Sigmoid colon (tissue), 7 donors: ENCODE measurements at places on chromosomes 1 and 21. TPM values are rescaled to one million over a fixed set of nuclear protein-coding genes. Genes with fewer than 3 reads are reported as not detected.
A peak's percentile ranks its signal among the peaks of the same experiment; 100 is the strongest.

Gene OR2T11
- not detected for total RNA-seq

Gene RASAL2
- total RNA-seq, result 11.1 TPM

Gene KCND3
- total RNA-seq, result 16.2 TPM

Gene ANKRD35
- total RNA-seq, result 8.4 TPM

Gene ACOT11
- total RNA-seq, result 8.9 TPM

Gene C1orf210
- 2.1 TPM for total RNA-seq

- no peaks in the 10 kb centered on the region for H3K27me3 ChIP-seq
- no peaks in the 10 kb centered on the region for H3K4me1 ChIP-seq
These were observed 21.2 kb downstream of the PCAT6 start for GRCh38 chr1:202831906-202832305.

GRCh38 chr1:145985129-145985501 lies 11.3 kb downstream of the TXNIP start:
- H3K36me3 ChIP-seq, result no peaks in the 10 kb centered on the region
- H3K27ac ChIP-seq, result peak overlapping the region; percentile 93
- peaks cover 72% of the 10 kb centered on the region for H3K4me1 ChIP-seq

DNA sequence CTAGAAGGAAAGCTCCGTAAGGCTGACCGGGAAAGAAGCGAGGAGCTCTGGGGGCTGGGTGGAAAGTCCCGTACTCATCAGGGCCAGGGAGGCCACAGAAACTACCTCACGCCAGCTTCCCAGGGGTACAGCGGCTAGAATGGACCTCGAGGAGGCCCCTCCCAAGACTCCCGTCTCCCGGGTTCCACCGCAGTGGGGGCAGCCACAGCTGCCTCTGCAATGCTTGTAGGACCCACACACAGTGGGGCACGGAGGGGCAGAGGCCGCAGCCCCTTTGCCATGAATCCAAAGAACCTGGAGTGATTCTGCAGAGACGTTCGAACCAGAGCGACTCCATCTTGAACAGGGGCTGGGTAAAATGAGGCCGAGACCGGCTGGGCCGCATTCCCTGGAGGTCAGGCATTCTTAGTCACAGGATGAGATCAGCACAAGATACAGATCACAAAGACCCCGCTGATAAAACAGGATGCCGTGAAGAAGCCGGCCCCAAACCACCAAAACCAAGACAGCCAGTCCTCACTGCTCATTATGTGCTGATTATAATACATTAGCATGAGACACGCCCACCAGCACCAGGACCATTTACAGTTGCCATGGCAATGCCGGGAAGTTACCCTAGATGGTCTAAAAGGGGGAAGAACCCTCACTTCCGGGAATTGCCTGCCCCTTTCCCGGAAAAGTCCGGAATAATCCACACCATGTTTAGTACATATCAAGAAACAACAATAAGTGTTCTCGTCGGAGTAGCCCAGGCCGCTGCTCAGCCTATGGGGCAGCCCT lies 1.6 kb upstream of the ANKRD65 start:
- DNase-seq, result no peak
- H3K36me3 ChIP-seq, result no peaks in the 10 kb centered on the region
- H3K4me3 ChIP-seq, result no peak overlapping the region
- no peaks in the 10 kb centered on the region for H3K27me3 ChIP-seq

DNA sequence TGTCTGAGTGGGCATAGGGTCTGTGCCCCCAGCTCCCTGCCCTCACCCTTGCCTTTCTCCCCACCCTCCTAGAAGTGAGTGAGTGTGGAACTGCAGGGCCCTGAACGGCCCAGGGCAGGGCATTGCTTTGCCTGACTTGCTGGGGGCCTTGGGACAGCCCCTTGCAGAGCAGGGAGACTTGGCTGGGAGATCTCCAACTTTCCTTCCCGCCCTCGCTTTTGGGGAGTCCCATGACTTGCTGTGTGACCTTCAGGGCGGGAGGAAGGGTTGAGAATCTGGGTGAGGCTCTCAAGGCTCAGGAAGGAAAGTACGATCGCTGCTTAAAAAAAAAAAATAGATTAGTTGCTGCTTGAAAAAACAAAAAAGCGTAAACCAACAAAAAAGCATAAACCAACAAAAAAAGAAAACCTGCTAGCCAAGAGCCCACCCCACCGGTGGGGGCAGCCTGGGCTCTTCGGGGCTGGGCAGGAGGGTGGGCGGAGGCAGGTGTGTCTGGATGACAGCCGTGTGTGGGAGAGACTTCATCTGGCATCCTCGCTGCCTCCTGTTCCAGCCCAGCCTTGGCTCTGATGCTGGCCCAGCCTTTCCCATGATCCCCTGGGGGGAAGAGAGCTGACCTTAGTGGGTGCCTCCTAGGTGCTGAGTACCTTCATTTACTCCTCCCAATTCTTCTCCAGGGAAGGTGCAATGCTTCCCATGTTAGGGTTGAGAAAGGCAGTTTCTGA lies 6.5 kb downstream of the NBL1 start:
- H3K4me1 ChIP-seq, result peaks cover 73% of the 10 kb centered on the region
- no peak for DNase-seq
- peak overlapping the region; percentile 93 for H3K27ac ChIP-seq
- H3K36me3 ChIP-seq, result peaks cover 4% of the 10 kb centered on the region
- no peaks in the 10 kb centered on the region for H3K27me3 ChIP-seq
- no peak overlapping the region for H3K4me3 ChIP-seq

GRCh38 chr1:201500670-201501120 lies 6.2 kb downstream of the CSRP1 start:
- H3K27me3 ChIP-seq, result no peaks in the 10 kb centered on the region
- H3K36me3 ChIP-seq, result peaks cover 9% of the 10 kb centered on the region
- H3K4me1 ChIP-seq, result peaks cover 84% of the 10 kb centered on the region
- H3K4me3 ChIP-seq, result peak overlapping the region; percentile 71
- peak overlapping the region; percentile 97 for H3K27ac ChIP-seq

GRCh38 chr1:67624680-67625079 lies 60.3 kb upstream of the GADD45A start:
- no peaks in the 10 kb centered on the region for H3K36me3 ChIP-seq
- peaks cover 3% of the 10 kb centered on the region for H3K4me1 ChIP-seq
- no peak overlapping the region for H3K27ac ChIP-seq
- DNase-seq, result no peak
- H3K4me3 ChIP-seq, result no peak overlapping the region

GRCh38 chr1:164337394-164337793 lies 221.6 kb upstream of the PBX1 start:
- no peak overlapping the region for H3K27ac ChIP-seq
- no peaks in the 10 kb centered on the region for H3K36me3 ChIP-seq
- no peaks in the 10 kb centered on the region for H3K27me3 ChIP-seq
- DNase-seq, result no peak
- H3K4me3 ChIP-seq, result no peak overlapping the region

DNA sequence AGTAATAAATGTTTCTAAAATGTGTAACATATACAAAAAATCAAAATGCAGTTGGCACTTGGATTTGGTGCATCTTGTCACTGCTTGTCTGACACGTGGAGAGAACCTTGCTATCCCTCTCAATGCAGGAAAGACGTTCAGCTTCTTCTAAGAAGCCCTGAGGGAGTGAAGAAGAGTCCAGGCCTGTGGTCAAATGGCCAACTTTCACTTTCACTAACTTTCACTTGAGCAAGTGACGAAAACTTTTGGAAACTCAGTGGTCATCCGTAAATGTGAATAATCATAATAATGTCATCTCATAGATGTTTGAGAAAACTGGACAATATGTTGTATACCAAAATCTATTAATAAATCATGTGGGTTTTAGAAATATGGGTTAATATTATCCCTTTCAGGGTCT lies 61.9 kb downstream of the ERG start:
- peaks cover 30% of the 10 kb centered on the region for H3K4me1 ChIP-seq
- no peak for DNase-seq
- H3K4me3 ChIP-seq, result no peak overlapping the region

- H3K36me3 ChIP-seq, result no peaks in the 10 kb centered on the region
- H3K27me3 ChIP-seq, result no peaks in the 10 kb centered on the region
- H3K27ac ChIP-seq, result no peak overlapping the region
- H3K4me3 ChIP-seq, result no peak overlapping the region
- no peak for DNase-seq
These were observed 22.5 kb downstream of the RSPH1 start for GRCh38 chr21:42473498-42474042.

DNA sequence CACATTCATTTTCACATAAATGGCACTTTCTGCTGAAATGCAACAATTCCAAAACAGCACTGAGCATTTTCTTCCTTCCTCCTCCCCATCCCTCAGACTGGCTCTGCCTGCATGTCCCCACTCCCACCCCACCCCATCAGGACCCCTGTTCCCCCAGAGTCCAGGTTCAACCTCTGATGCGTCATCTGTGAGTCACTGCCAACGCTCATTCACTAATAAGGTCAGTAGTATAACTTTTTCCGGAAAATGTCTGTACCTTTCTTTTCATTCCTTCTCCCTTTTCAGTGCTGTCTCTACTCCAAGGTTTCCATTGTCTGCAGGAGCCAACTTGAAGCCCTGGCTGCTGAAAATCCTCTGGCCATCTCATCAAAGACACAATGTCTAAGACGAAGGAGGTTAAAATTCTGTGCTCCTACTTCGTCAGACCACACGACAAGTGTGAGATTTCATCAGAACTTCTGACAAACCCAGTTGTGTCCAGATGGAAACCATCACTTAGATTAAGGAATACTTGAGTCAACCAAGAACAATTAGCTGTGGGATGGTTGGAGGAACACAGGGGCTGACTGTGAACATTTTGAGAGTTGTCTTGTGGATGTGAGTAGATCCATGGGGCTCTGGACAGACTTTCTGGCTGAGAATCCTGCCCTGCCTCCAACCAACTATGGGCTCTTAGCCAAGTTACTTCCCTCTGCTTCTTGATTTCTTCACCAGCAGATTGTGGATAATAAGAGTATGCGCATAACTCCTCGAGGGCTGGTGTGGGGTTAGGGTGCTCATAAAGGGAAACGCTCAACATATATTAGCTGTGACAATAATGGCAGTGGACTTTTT lies 35.6 kb upstream of the UTS2 start:
- peaks cover 40% of the 10 kb centered on the region for H3K27me3 ChIP-seq

- DNase-seq, result no peak
- no peak overlapping the region for H3K27ac ChIP-seq
- no peak overlapping the region for H3K4me3 ChIP-seq
- H3K36me3 ChIP-seq, result no peaks in the 10 kb centered on the region
These were observed 243.3 kb upstream of the JUN start for GRCh38 chr1:59027177-59027576.

DNA sequence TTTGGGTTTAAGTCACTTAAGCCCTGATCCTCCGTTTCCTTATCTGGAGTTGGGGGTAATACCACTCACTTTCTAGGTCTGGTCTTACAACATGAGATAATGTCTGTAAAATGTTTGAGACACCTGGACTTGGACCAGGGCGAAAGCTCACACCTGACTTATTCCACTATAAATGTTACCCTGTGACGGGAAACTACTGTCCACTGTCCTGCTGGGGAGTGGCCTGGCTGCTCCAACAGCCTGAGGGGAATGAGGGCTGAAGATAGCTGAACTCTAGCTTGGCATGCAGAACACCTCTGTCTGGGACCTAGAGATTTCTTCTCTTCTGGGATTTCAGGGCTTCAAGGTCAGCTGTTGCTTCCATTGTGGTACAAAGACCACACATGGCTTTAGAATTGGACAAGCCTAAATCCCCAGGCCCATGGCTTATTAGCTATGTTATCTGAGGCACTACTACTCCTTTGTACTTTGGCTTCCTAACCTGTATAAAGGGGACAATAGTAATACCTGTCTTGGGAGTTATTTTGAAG lies 9.5 kb upstream of the A3GALT2 start:
- DNase-seq, result peak; percentile 49
- H3K4me3 ChIP-seq, result no peak overlapping the region
- H3K27me3 ChIP-seq, result no peaks in the 10 kb centered on the region
- peak overlapping the region; percentile 100 for H3K27ac ChIP-seq

DNA sequence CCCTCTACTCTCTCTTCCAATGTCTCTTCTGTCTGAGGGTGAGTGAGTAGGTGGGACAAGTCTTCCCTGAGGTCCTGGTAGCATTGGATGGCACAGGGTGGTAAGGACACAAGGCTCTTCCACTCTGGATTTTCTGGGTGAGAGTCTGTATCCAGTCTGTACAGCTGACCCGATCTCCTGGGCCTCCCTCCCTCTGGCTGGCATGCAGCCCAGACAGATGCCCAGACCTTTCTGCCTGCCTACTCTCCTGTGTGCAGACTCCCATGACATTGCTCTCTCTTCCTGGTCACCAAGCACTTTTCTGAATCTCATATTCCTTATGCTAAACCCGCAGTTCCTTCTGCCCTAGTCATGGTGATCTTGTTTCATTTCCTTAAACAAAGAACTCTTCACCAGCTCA lies 100.3 kb downstream of the GRIK3 start:
- no peaks in the 10 kb centered on the region for H3K4me1 ChIP-seq
- H3K27me3 ChIP-seq, result peaks cover 34% of the 10 kb centered on the region
- no peak overlapping the region for H3K4me3 ChIP-seq
- H3K27ac ChIP-seq, result no peak overlapping the region
- no peak for DNase-seq

GRCh38 chr1:208803011-208803811 lies 559.0 kb upstream of the PLXNA2 start:
- no peaks in the 10 kb centered on the region for H3K27me3 ChIP-seq
- no peaks in the 10 kb centered on the region for H3K36me3 ChIP-seq
- no peak overlapping the region for H3K27ac ChIP-seq
- DNase-seq, result no peak
- H3K4me1 ChIP-seq, result no peaks in the 10 kb centered on the region
- H3K4me3 ChIP-seq, result no peak overlapping the region

- DNase-seq, result no peak
- no peaks in the 10 kb centered on the region for H3K27me3 ChIP-seq
- peak overlapping the region; percentile 67 for H3K27ac ChIP-seq
- peaks cover 8% of the 10 kb centered on the region for H3K4me1 ChIP-seq
- no peak overlapping the region for H3K4me3 ChIP-seq
These were observed 115.4 kb downstream of the BCAR3 start for GRCh38 chr1:93566227-93566626.

GRCh38 chr1:235470741-235471439 lies 33.4 kb downstream of the B3GALNT2 start:
- H3K4me3 ChIP-seq, result no peak overlapping the region
- H3K36me3 ChIP-seq, result peaks cover 14% of the 10 kb centered on the region
- no peaks in the 10 kb centered on the region for H3K27me3 ChIP-seq
- no peak overlapping the region for H3K27ac ChIP-seq

GRCh38 chr1:46301808-46302640 lies 1.4 kb downstream of the LRRC41 start:
- H3K36me3 ChIP-seq, result peaks cover 10% of the 10 kb centered on the region
- peak overlapping the region; percentile 98 for H3K4me3 ChIP-seq
- H3K27me3 ChIP-seq, result no peaks in the 10 kb centered on the region

GRCh38 chr1:33099290-33100118 lies 18.6 kb downstream of the AZIN2 start:
- no peaks in the 10 kb centered on the region for H3K27me3 ChIP-seq
- H3K4me3 ChIP-seq, result no peak overlapping the region
- H3K27ac ChIP-seq, result no peak overlapping the region
- H3K36me3 ChIP-seq, result no peaks in the 10 kb centered on the region
- no peaks in the 10 kb centered on the region for H3K4me1 ChIP-seq

DNA sequence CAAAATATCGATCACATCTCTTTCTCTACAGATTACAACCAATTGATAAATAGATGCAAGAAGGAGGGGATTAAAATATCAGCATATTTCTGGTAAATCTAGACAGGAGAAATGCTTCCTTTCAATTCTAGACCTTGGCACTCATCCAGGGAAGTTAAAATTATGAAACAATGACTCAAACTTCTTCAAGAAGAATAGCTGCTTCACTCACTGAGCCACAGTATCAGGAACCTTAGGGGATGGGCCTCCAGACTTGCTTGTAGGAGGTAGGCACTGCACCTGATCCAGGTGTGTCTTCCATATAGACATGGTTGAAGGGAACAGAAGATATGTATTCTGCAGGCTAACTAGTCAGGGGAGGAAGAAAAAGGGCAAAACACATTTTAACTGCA lies 9.8 kb downstream of the SLAMF7 start:
- no peak overlapping the region for H3K4me3 ChIP-seq
- no peak for DNase-seq
- H3K36me3 ChIP-seq, result no peaks in the 10 kb centered on the region
- H3K27ac ChIP-seq, result no peak overlapping the region
- H3K27me3 ChIP-seq, result no peaks in the 10 kb centered on the region
